ENCODE measurements at places on chromosomes 6 and 20.

DNA sequence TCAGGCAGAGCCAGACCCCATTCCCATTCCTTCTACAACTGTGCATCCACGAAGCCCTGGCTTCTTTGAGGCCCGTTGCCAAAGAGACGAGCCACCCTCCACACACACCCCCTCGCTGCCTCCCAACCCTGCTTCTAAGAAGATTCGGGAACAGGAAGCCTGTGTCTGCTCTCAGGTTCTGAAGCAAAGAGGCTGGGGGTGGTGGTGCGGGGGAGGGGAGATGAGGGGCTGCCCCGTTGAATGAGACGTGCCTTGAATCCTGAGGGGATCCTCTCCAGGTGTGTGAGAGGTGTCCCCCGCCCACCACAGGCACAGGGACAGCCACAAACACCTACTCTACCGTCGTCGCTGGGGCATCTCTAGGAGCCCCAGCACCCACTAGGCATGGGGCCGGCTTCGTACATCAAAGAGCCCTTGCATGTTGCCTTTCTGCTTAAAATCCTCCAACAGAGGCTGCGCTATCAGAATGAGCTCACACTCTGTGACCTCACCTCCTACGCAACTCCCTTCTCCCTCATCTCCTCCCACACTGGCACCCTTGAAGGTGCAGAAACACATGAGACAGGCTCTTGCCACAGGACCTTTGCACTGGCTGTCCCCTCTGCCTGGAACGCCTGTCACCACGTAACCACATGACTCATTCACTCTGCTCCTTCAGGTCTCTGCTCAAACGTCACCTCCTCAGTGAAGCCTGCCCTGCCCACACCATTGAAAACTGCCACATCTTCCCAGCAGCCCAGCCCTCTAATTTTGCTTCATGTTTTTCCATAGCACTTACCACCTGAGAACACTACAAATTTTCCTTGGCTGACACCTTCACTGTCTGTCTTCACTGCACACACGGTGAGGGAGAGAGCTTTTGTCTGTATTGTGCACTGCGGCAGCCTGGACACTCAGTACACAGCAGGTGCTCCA, 58.5 kb downstream of the PREX1 start:
- DNase-seq, result no peak

DNA sequence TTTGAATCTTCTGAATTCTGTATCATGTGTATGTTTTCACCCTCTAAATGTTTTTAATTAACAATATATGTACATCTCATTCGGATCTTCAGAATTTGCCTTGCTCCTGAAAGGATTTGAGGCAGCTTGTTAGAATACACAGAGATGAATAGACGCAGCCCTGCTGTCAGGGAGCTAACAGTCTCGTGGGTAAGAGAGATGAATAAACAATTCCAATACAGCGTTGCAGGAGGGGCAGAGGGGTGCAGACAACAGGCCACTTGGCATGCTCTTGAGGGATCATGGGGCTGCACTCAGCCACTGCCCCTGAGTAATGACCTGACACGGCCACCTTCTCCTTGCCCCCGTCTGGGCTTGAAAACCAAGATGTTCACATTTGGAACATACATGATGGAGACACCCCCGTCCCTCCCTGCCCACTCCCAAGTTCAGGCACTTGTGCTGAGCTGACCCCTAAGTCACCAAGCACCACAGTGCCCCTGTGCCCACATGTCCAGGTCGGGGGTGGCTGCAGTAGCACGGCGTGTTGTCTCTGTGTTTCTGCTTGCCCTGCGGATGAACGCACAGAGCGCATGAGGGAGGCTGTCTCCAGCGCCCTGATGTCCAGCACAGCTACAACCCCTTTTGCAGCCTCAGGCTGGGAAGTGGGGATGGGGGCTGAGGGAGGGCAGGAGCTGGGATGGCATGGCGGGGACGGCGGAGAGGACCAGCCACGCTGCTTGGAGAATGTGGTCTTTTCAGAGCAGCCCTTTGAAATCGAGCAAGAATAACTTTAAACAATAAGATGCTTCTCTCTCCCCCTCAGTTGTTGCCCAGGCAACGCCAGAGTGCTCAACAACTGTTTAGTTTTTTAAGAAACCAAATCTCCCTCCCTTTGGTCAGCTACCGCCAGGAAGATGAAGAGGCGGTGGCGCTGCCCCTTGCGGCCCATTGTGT, 33.0 kb upstream of the CDH22 start:
- DNase-seq, result no peak

GRCh38 chr6:9896806-9897205, 518.1 kb downstream of the TFAP2A start:
- DNase-seq, result no peak

GRCh38 chr6:34154668-34155447, 9.0 kb upstream of the GRM4 start:
- DNase-seq, result peak; percentile 91

GRCh38 chr6:41176189-41176588, 13.3 kb upstream of the TREM2 start:
- DNase-seq, result no peak

DNA sequence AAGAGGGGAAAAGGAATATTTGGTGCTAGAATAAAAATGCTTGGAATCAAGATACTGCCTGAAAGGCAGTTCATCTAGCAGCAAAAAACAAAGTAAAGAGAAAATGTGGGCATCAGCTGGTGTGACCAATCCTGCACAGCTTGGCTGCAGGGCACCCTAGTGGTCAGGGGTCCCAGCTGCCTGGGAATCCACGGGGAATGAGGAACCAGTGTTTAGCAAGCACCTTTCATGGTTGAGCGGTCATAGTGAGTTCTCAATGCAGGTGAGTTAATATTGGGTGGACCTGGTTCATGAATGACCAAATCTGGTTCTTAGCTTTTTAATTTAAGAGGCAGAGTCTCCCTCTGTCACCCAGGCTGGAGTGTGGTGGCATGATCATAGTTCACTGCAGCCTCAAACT, 53.3 kb downstream of the CAP2 start:
- no peak for DNase-seq

DNA sequence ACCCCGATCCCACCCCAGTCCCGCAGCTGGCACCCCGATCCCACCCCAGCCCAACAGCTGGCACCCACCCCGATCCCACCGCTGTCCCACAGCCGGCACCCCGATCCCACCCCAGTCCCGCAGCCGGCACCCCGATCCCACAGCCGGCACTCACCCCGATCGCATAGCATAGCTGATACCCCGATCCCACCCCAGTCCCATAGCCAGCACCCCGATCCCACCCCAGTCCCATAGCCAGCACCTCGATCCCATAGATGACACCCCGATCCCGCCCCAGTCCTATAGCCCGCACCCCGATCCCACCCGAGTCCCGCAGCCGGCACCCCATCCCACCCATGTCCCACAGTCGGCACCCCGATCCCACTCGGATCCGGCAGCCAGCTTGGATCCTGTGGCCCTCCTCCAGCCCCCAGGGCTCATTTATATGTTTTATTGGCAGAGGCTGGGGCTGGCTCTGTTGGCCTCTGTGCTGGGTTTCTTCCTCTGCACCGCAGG, 897 bp upstream of the GMEB2 start:
- no peak for DNase-seq

GRCh38 chr6:84066536-84066935, 33.0 kb downstream of the MRAP2 start:
- DNase-seq, result no peak

GRCh38 chr6:10310330-10310653, 104.6 kb downstream of the TFAP2A start:
- DNase-seq, result no peak

- DNase-seq, result no peak
These were observed 78.8 kb downstream of the ASXL1 start for GRCh38 chr20:32436968-32437367.

DNA sequence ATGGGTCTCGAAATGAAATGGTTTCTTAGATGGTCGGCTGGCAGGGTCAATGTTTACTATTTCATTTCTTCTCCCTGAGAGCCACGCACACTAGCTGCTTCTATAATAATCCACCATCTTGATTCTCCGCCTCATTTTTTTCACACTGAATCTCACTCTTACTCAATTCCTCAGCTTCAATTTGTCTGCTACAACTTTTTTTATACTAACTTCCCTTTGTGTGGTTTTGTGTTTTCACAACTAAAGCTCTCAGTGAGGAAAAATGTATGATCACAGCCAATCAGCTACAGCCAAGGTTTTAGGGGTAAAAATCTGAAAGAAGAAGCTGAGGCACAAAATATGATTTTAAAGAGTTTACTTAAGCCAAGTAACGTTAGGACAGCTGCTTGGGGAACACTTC, 1309.4 kb downstream of the EPHA7 start:
- no peak for DNase-seq

DNA sequence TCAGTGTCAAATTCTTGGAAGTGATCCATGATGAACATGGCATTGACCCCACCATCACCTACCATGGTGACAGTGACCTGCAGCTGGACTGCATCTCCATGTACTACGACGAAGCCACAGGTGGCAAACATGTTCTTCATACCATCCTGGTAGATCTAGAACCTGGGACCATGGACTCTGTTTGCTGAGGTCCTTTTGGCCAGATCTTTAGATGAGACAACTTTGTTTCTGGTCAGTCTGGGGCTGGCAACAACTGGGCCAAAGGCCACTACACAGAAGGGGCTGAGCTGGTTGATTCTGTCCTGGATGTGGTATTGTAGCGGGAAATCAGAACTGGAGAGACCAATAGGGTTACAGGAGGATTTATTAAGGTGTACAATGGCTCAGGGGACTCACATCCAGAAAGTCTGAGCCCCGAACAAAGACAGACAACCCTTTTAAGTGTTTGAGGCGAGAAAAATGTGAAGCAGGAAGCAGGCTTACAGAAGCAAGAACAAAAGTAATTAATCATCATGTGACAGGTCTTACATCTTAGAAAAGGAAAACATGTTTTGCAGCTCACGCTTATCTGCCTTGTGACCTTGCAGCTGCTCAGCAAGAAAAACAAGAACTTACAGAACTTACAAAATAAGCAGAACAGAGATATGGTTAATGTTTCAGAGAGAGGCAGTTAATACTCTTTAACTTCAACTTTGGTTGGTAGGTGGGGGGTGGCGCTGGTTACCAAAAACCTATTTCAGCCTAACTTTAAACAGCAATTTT, 58.8 kb upstream of the MOCS1 start:
- no peak for DNase-seq

DNA sequence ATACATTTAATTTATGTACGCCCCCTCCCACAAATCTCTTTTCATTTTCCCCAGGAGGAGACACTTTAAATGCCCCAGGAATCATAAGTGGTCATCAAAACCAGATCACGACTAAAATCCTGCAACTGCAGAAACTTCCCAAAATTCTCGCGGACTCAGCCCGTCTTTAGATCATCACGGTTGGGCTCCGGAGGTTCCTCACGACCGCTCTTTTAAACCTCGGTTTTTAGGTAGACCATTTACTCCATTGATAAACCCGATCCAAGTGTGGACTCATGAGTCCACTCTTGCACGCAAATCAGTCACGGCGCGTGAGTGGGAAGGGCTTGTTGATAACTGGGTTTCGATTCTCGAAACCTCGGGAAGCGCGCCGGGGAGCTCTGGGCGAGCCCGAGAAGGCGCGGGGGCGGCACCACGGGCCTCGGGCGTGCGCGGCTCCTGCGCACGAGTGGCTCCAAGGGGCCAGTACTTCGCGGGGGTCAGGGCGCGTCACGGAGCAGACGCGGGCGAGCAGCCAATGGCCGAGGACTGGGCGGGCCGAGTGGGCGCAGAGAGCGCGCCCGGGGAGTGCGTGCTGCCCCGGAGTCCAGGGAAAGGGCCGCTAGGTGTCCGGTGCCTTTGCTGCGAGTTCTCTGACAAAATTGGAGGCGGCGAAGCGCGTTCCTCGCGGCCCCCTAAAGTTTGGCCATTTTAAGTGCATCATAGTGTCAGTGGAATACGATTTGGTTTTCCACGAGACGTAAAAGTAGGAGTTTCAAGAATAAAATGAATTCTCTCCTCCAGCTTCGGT, 635 bp upstream of the TENT5A start:
- peak; percentile 96 for DNase-seq

DNA sequence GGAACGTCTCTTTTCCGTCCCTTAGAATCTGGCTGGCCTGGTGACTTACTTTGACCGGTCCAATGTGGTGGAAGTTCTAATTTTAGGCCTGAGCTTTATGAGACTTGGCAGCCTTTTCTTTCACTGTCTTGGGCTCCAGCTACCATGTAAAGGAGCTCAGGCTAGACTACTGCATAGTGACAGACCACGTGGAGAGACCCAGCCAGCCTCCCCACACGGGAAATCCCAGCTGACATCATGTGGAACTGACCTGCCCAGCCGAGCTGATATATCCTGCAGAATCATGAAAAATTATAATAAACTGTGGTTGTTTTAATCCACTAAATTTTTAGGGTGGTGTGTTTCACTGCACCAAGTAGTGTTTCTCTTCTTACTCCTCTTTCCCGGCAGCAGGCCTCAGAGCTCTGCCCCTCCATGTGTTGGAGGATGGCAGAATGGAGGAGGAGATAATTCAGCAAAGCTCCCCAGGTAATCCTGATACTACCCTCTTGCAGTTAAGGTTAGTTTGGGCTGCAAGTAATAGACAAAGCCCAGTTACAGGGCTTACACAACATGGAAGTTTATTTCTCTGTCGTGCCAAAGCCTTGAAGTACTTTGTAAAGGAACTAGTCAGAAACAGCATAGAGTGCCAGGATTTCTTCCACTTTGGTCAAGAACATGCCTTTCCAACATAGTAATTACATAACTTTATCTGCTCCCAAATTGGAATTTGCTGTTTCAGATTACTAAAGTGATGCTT, 87.5 kb downstream of the SH3BGRL2 start:
- DNase-seq, result no peak

DNA sequence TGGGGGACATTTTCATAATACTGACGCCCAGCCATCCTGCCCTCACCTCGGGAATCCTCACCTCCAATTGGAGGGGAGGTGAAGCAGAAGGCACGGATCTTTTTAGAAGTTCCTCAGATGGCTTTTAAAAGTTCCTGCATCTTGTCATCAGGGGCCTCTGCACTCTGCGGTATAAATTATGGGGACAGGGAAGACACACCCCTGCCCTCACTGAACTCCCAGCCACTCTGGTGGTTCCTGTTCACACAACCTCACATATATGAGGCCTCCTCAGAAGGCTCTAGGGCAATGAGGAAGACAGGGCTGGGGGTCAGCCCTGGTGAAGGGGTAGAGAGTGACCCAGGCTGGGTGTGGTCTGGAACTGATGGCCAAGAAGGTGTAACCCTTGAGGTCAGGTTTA, 187.0 kb downstream of the SOD2 start:
- no peak for DNase-seq

DNA sequence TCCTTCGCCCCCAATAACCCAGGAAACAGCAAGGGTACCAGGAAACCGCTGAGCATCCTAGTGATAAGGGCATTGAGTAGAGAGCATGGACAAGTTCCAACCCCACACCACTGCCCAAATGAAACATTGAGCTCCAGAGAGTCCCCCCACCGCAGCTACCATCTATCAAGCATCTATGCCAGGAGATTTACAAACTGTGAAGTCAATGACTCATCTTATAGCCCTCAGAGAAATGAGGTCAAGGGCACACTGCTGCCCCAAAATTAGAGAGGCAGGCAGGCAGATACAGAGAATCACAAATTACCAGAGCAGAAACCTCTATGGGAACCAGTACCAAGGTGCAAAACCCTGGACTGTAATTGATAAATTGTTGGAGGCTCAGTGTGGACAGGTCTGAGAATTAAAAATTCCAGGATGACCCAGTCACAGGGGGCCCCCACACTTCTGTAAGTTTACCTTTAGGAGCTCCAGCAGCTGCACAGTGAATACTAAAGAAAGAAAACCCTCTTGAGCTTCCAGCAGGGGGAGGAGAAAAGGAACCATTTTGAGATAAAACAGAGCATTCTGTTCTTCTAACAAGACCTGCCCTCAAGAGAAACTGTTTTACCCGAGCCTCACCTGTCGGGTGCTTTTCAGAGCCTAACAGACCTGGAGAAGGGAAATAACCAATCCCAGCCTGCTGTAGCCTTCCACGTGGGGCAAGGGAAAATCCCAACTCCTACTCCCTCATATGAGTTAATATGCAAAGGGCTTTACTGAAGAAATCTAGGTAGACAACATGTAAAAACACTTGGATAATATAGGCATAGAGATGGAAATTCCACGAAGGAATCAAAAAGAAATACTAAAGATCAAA, 118.0 kb upstream of the ARID1B start:
- no peak for DNase-seq

Measured in osteocyte (in vitro differentiated cells).